ENCODE measurements at places on chromosomes 12 and 14.

DNA sequence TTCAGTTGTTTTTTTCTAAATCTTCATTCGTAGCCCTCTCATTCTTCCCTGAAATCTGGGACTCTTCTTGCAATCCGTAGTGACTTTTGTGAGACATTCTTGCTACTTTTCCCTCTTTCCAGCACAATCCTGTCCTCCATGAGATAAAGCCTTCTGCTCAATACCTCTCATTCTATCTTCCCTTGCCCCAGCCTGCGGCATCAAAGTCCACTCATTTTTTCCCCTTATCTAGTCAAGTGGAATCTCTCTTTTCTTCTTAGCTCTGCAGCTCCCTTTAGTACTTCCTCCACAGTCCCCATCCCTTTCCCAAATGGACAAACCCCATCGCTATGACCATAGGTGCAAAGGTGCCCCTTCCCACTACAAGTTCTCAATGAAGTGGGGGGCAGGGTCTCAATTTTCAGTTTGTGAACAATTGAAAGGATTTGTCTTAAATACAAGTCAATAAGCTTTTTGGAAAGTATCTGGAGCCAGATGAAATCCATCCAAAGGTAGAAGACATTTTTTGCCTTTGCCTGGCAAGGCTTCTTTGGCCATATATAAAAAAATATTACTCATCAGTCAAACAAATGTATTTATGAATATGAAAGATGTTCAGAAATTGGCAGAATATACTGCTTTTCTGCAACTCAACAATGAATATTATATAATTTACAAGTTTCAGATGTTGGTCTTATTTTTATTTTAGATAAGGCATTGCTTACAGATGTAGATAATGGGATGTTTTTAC, 179.4 kb downstream of the SNAPC1 start:
- no peak for DNase-seq

GRCh38 chr12:80821513-80822000, 104.8 kb downstream of the MYF5 start:
- no peak for DNase-seq

- no peak for DNase-seq
Observed at GRCh38 chr12:79482921-79483320, 207.8 kb downstream of the PAWR start.

- DNase-seq = peak; percentile 92
Observed at GRCh38 chr12:47832263-47832933, 12.7 kb upstream of the HDAC7 start.

DNA sequence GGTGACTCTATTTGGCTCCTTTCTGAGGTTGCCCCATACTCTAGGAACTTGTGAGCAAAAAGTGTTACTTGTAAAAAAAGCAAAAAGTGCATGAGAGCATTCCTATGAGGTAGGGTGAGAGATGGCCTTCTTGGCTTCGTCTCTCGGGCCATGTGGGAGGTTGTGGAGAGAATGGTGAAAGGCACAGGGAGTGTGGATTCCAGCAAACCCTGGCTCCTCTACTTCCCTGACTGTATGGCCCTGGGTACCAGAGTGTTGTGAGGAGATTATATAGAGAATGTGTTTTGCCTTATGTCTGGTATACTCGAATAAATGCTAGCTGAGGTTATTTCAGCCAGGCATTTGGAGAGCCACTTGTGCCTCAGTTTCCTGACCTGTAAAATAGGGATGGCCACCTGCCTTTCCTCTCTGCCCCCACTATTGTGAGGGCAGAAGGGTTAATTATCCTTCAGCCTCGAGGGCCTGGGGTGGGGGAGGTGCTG, 11.0 kb downstream of the PLEKHG3 start:
- no peak for DNase-seq

- DNase-seq = no peak
Observed at GRCh38 chr14:72745546-72745945, 148.4 kb downstream of the DPF3 start.
